ENCODE measurements at places on chromosomes 3 and 15.

- no peak for DNase-seq
Measured at GRCh38 chr3:31502803-31503221, 29.9 kb upstream of the STT3B start.

- DNase-seq, result no peak
Measured at GRCh38 chr15:100900136-100900794, 18.9 kb upstream of the LRRK1 start.

GRCh38 chr15:80418892-80419537, 14.8 kb downstream of the ARNT2 start:
- no peak for DNase-seq

- no peak for DNase-seq
Measured at GRCh38 chr15:67018441-67018840, 47.0 kb upstream of the SMAD3 start.

- DNase-seq, result no peak
Measured at GRCh38 chr15:58760385-58761009, 10.6 kb upstream of the MINDY2 start.

DNA sequence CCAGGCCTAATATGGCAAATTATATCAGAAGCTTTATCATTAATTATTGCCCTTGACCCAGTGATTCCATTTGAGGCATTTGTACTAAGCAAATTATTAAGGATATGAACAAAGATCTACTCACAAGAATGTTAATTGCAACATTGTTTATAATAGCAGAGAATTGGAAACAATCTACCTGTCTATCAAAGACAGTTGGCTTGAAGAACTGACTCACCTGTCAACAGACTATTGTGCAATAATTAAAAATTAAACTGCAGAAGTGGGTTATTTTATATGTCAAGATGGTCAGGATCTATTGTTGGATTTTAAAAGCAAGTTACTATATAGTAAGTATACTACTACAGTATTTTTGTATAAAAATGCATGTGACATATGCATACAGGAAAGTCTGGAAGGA, 6.7 kb upstream of the FETUB start:
- no peak for DNase-seq

DNA sequence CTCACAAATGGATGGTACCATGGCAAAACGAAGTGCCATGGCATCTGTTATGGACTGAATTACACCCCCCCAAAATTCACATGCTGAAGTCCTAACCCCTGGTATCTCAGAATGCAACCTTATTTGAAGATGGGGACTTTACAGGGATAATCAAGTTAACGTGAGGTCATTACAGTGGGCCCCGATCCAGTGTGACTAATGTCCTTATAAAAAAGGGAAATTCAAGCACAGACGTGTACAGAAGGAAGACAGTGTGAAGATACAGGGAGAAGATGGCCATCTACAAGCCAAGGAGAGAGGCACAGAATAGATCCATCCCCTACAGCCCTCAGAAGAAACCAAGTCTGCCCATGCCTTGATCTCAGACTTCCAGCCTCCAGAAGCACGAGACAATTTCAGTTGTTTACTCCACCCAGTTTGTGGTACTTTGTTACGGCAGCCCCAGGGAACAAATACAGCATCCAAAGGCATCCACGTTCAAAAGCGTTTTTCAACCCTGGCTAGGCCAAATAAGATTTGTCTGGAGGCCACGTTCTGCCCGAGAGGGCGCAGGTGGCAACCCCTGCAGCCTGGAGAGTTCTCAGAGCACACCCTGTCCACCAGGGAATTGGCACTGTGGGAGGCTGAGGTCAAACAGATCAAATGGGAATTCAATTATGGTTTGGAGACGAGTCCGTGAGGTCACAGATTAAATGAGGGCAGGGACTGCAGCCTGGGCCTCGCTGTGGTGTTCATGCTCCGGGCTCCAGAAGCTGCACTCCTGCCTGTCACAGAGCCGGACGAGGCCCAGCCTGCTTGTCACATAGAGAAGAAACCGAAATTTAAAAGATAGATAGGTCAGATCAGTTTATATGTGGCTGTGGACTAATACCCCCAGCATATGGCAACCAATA, 494.8 kb downstream of the SHQ1 start:
- DNase-seq, result no peak

DNA sequence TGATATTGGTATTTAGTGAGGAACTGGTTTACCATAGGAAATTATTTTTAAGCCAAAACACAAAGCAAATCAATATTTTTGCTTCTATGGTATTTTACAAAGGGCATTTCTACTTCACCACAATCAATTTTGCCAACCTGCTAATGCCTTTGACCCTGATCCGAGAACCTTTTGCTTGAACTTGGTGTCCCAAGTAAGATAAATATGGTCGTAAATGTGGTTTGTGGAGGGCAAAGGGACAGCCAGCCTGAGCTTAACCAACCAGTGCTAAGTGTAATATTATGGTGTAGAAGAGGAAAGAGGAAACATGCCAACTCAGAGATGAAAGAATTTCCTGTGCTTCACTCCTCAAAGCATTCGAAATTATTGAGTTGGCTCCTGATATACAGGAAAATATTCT, 148.4 kb downstream of the C3orf38 start:
- no peak for DNase-seq

DNA sequence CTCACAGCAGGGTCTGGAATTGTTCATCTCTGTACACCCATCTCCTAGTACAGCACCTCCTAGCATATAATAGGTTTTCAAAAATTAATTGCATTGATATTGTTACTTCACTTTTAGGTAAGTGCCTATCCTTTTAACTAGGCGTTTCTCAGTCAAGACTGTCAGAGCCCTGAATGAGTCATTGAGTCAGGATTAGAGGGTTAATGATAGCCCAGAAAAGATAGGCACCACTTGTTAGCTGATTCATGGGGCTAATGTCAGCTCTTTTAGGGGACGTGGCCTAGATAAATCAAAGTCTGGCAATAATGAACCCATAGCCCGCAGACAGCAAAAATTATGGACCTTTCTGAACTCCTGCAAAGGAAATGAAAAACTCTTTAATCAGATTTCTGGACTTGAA, 42.9 kb downstream of the TIMP4 start:
- no peak for DNase-seq

GRCh38 chr15:79991826-79992225, 20.8 kb upstream of the BCL2A1 start:
- DNase-seq, result no peak
